ENCODE measurements at places on chromosomes 6 and 20.

- DNase-seq, result no peak
Observed at GRCh38 chr6:141700819-141701218, 431.9 kb upstream of the GJE1 start.

- no peak for DNase-seq
Observed at GRCh38 chr20:49539481-49540231, 28.3 kb downstream of the PTGIS start.

GRCh38 chr6:35014341-35014740 is 125.3 kb downstream of the ANKS1A start:
- DNase-seq, result no peak

GRCh38 chr6:120938164-120938875 is 396.0 kb downstream of the TBC1D32 start:
- DNase-seq, result no peak

DNA sequence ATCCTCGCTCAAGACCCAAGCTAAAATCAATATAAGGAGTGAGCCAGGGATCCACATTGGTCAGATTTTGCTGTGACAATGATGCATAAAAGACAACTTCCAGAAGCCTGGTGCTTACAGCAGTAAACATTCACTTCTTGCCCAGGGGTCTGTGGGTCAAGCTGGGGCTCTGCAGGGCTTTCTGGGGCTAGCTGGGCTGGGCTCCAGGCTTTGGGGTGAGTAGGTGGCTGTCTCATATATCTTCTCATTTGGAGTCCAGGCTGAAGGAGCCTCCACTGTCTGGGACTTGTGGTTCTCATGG is 25.8 kb upstream of the TOP1 start:
- DNase-seq, result no peak

- no peak for DNase-seq
Observed at GRCh38 chr6:12364621-12365020, 74.5 kb downstream of the EDN1 start.

DNA sequence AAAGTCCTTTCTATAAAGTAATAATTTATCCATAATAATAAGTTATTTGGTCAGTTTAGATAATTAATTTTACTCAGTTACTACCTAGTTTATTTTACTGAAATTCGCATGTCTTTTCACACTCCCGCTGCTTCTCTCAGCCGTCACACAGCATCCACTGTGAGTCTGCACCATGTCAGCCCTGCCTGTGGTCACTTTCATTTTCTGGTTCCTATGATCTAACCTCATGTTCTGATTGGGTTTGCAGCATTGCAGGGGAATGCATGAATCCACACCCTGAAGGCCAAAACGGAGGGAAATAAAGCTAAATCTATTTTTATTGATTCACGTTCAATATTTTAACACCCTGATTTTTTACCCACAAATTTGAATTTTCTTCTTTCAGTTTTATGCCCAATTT is 47.4 kb downstream of the PDE10A start:
- DNase-seq, result no peak
